Ascending aorta (tissue), 2 donors: ENCODE measurements at places on chromosomes 7 and 10. TPM values are rescaled to one million over a fixed set of nuclear protein-coding genes. Genes with fewer than 3 reads are reported as not detected.

DNA sequence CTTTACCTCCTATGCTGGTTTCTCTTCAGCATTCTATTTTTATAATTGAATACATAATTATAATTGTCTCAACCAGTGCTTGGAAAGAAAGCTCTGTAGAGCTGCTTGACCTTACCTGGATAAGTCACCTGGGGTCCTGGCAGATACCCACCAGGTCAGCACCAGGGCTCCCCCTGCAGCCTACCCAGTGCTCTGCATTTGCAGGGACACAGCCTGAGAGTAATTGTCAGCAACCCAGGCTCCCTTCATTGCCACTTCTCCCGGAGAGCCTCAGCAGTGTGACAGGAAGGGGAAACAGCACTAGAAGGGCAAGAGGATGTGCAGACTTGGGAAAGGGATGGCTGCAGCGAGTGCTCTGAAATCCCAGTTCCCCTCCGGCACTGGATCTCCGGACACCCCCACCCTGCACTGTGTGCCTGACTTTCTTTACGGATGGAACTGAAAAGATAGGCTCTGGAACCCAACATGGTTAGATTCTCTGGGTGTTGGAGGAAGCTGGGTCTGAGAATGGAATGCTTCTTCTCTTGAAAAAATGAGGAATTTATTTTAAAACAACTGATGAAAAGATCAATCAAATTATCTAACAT is 11.4 kb upstream of the PAX4 start:
- no peak overlapping the region for H3K27ac ChIP-seq
- DNase-seq, result no peak
- H3K36me3 ChIP-seq, result no peaks in the 10 kb centered on the region
- no peaks in the 10 kb centered on the region for H3K4me1 ChIP-seq
- no peaks in the 10 kb centered on the region for H3K27me3 ChIP-seq
- no peak overlapping the region for H3K4me3 ChIP-seq

- peaks cover 2% of the 10 kb centered on the region for H3K4me1 ChIP-seq
- DNase-seq, result no peak
- H3K4me3 ChIP-seq, result no peak overlapping the region
- no peak overlapping the region for H3K27ac ChIP-seq
These were observed 6.3 kb upstream of the DDIT4 start for GRCh38 chr10:72267381-72267780.

The CARD11 gene
- total RNA-seq, result 0.64 TPM

- H3K27ac ChIP-seq, result no peak overlapping the region
- no peaks in the 10 kb centered on the region for H3K4me1 ChIP-seq
- no peaks in the 10 kb centered on the region for H3K36me3 ChIP-seq
These were observed 352.6 kb downstream of the ADRA2A start for GRCh38 chr10:111429288-111430028.

GRCh38 chr10:119406137-119406536 is 136.4 kb downstream of the RGS10 start:
- peaks cover 13% of the 10 kb centered on the region for H3K4me1 ChIP-seq
- no peak overlapping the region for H3K4me3 ChIP-seq
- no peaks in the 10 kb centered on the region for H3K36me3 ChIP-seq
- no peak for DNase-seq

The LRRC4 gene
- 0.43 TPM for total RNA-seq

- no peaks in the 10 kb centered on the region for H3K27me3 ChIP-seq
- no peak overlapping the region for H3K4me3 ChIP-seq
- no peaks in the 10 kb centered on the region for H3K36me3 ChIP-seq
- DNase-seq, result no peak
- no peaks in the 10 kb centered on the region for H3K4me1 ChIP-seq
- no peak overlapping the region for H3K27ac ChIP-seq
These were observed 368.6 kb downstream of the REEP3 start for GRCh38 chr10:63889803-63890202.

GRCh38 chr10:50563906-50564305 is 59.9 kb downstream of the SGMS1 start:
- H3K4me3 ChIP-seq, result no peak overlapping the region
- DNase-seq, result no peak
- no peak overlapping the region for H3K27ac ChIP-seq
- H3K36me3 ChIP-seq, result no peaks in the 10 kb centered on the region

DNA sequence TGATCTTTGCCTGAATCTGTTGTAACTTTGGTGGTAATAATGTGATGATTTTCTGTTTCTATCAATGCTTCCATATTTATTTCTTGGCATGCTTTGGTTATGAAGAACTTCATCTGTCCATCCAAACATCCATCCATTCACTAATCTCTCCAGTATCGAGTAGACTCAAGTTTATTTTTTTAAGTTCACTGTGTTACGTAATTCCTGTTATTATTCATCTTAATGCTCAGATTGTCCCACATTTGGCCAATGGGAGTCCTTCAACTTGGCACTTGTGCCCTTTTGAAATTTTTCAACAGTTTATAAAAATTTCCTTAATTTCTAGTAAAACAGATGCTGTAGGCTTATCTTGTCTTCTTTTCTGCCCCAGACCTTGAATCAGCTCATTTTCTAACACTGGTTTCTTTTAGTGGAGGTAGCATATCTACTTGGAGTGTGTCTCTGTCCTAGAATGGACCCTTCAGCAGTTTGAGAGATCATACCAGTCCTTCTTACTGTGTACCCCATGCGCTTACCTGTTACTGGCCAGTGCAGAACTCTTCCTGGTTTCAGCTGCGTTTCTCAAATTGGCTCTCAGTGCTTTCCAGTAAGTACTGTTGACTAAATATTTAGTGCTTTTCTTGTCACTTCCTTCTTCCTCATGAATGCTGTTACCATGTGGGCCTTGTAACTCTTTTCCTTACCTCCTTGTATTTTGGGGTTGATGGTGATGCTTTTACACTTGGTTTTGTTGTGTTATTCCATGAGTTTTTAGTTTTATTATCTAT is 100.8 kb downstream of the MLLT10 start:
- H3K27ac ChIP-seq, result no peak overlapping the region
- H3K36me3 ChIP-seq, result no peaks in the 10 kb centered on the region
- DNase-seq, result no peak
- H3K4me1 ChIP-seq, result no peaks in the 10 kb centered on the region

The SLC26A5 gene
- not detected for total RNA-seq

The AKR1D1 gene
- not detected for total RNA-seq

DNA sequence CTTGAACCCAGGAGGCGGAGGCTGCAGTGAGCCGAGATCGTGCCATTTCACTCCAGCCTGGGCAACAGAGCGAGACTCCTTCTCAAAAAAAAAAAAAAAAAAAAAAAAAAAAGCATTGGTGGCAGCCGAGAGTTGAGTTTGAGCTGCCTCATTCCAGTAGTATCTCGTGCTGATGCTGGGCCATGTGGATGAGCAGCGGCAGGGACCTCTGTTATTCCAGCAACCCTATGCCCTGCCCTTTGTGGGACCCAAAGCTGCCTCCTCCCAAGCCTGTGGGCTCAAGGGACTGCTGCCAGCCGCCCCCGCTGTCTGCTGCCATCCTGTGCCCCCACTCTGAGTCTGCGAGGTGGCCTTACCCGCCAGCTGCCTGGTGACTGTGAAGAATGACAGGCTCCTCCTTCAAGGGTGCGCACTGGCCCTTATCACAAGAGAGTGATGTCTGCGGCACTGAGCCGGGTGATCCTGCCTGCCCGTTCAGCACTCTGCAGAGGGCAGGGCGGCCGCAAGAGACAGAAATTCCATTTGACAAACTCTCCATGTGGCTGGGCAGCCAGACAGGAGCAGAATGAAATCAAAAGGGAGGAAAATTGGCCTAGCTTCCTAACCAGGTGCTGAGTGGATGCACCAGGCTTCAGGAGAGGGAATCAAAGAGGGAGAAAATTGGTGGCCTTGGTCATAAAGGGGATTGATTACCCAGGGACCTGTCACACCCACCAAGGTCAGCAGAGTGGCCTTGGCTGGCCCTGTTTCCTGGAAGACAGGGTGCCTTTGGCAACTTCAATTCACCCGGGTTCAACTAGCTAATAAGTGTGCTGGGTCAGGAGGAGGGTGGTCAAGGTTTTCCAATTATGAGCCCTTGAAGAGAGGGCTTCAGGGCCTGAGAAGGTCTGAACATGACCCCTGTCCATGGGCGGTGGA is 65.3 kb upstream of the ZMIZ1 start:
- H3K36me3 ChIP-seq, result no peaks in the 10 kb centered on the region
- no peak overlapping the region for H3K27ac ChIP-seq
- no peaks in the 10 kb centered on the region for H3K27me3 ChIP-seq
- H3K4me3 ChIP-seq, result no peak overlapping the region

DNA sequence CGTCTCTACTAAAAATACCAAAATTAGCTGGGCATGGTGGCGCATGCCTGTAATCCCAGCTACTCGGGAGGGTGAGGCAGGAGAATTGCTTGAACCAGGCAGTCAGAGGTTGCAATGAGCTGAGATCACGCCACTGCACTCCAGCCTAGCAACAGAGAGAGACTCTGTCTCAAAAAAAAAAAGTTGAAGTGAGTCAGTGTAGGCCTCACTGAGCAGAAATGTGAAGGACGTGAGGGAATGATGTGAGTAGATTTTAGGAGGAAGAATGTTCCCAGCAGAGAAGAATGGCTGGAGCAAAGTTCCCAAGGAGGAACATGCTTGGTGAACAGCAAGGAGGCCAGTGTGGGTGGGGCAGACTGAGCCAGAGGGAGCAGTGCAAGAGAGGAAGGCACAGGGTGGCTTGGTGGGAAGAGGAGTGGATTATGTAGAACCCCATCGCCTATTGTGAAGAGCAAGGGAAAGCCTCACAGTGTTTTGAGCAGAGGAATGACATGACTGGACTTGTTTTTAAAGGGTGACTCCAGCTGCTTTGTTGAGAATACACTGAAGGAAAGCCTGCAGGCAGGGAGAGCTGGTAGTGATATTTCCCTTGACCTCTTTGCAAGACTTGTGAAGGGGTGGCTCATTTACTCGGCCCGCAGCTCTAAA is 708.7 kb downstream of the SUGCT start:
- no peaks in the 10 kb centered on the region for H3K4me1 ChIP-seq
- H3K27me3 ChIP-seq, result no peaks in the 10 kb centered on the region
- peak overlapping the region; percentile 48 for H3K27ac ChIP-seq
- H3K36me3 ChIP-seq, result no peaks in the 10 kb centered on the region
- no peak for DNase-seq
- no peak overlapping the region for H3K4me3 ChIP-seq

DNA sequence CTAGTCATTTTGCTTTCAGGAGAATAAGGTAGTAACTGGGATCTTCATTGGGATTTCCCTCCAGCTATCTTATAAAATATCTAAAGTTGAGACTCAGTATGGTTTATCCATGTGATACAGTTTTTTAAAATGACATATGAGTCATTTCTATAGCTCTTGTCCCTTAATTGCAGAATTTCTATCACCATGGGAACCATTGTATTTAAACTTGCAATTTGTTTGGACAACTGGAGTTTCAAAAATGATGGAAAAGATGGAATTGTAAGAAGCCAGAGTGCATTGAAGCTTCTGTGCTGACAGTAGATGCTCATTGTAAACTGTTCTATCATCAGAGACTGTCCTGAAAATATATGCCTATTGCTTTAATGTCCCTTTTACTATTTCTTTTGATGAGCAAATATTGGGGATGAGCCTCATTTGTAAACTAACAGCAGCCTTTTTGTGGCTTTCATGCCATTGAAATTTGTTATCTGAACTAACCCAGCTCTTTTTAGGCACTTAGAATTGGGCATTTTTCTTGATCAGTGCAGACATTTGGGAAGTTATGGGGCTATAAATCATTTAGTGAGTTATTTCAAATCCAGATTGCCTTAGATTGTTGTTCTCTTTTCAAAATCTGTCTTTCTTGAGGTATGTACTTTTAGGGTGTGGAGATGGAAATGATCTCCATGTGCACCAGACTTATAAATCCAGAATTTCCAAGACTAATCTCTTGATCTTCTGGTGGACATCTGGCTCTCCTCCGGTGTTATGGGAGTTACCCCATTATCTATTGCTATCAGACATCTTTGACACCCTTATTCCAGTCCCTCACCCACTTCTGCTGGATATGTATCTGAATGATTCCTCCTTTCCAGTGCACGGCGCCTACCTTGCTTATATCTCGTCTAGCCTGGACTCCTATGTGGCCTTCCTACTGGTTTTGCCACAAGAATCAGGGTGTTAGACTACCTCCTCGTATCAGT is 159.0 kb downstream of the SND1 start:
- H3K36me3 ChIP-seq, result peaks cover 13% of the 10 kb centered on the region
- H3K4me1 ChIP-seq, result no peaks in the 10 kb centered on the region
- no peak overlapping the region for H3K27ac ChIP-seq
- H3K27me3 ChIP-seq, result no peaks in the 10 kb centered on the region
- no peak overlapping the region for H3K4me3 ChIP-seq
- DNase-seq, result no peak
